ENCODE measurements at places on chromosomes 6 and 20. TPM values are rescaled to one million over a fixed set of nuclear protein-coding genes. Genes with fewer than 3 reads are reported as not detected.

CMTR1 gene
- total RNA-seq, result 15.9 TPM

DUSP22 gene
- 14.2 TPM for total RNA-seq

CSTF1 gene
- 39.9 TPM for total RNA-seq

HNF4A gene
- total RNA-seq, result 18.8 TPM

TGM3 gene
- total RNA-seq, result 0.08 TPM

HTR1E gene
- not detected for total RNA-seq

LGSN gene
- total RNA-seq, result 2.0 TPM

C6orf120 gene
- total RNA-seq, result 12.0 TPM

TMC2 gene
- total RNA-seq, result not detected

FYN gene
- total RNA-seq, result 8.8 TPM

RAD21L1 gene
- not detected for total RNA-seq

GPX5 gene
- not detected for total RNA-seq

C20orf144 gene
- 0.08 TPM for total RNA-seq

TRIM31 gene
- total RNA-seq, result 0.85 TPM

KCNK15 gene
- 0.59 TPM for total RNA-seq

LY6G6C gene
- total RNA-seq, result not detected

LY6G5C gene
- total RNA-seq, result 1.3 TPM

BHLHE23 gene
- total RNA-seq, result not detected

KHDC1 gene
- total RNA-seq, result 3.4 TPM

SLC22A2 gene
- 0.05 TPM for total RNA-seq

NT5E gene
- total RNA-seq, result 28.5 TPM

ZBTB46 gene
- total RNA-seq, result 0.75 TPM

UTRN gene
- 8.0 TPM for total RNA-seq

BPIFA1 gene
- not detected for total RNA-seq

TP53RK gene
- total RNA-seq, result 12.7 TPM

RBPJL gene
- not detected for total RNA-seq

ISM1 gene
- 0.24 TPM for total RNA-seq

HAO1 gene
- total RNA-seq, result not detected

CTAGE9 gene
- total RNA-seq, result not detected

EDN3 gene
- total RNA-seq, result 3.0 TPM

AVP gene
- total RNA-seq, result not detected

SLC24A3 gene
- total RNA-seq, result not detected

IMPG1 gene
- not detected for total RNA-seq

ENPP3 gene
- total RNA-seq, result not detected

LHFPL5 gene
- 0.09 TPM for total RNA-seq

BMP5 gene
- total RNA-seq, result not detected

FOXF2 gene
- 14.4 TPM for total RNA-seq

NRSN1 gene
- not detected for total RNA-seq

OTOR gene
- not detected for total RNA-seq

PAK5 gene
- not detected for total RNA-seq

HCRTR2 gene
- total RNA-seq, result not detected

RAB44 gene
- total RNA-seq, result 0.05 TPM

SLA2 gene
- total RNA-seq, result 0.14 TPM

BANF2 gene
- not detected for total RNA-seq

GSTA3 gene
- total RNA-seq, result not detected

PNPLA1 gene
- not detected for total RNA-seq

DNAAF9 gene
- total RNA-seq, result 5.3 TPM
